ENCODE measurements at places on chromosomes 7 and 10.

- no peak for DNase-seq
Observed at GRCh38 chr7:141557360-141557759, 6.2 kb downstream of the AGK start.

DNA sequence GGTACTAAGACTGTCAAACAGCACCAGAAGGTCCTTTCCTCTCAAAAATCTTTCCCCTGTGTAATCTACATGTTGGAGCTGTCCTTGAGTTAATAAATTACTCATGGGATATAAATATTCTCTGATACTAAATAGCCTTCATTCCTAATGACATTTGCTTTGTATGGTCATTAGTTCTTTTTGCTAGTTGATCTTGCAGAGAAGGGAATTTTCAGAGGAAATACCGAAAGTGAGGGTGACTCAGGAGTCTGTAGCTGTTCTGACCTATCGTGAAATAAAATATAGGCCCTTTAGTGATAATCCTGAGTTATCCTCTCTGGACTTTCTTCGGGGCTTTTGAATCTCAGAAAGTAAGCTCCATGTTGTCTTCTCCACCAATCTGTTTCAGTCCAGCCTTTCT is 19.4 kb upstream of the CLDN12 start:
- no peak for DNase-seq

- no peak for DNase-seq
Observed at GRCh38 chr10:61815496-61815895, 86.0 kb upstream of the ARID5B start.

DNA sequence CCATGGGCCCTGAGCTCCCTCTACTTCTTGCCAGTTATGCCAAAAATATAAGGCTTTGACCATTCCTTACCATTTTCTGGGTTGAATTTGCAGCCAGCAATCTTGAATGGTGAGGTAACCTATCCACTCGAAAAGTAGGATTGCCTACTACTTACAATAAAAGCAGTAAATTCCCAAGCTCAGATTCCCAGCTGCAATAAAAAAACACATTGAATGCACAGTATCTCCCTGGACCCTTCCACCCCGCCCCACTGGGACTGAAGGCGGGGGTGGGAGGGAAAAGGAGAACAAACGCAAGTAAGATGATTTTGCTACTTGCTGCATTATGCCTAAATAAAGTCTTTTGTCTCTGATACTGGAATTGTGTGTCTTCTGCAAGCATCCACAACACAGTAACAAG is 301.9 kb downstream of the HGF start:
- DNase-seq: no peak

DNA sequence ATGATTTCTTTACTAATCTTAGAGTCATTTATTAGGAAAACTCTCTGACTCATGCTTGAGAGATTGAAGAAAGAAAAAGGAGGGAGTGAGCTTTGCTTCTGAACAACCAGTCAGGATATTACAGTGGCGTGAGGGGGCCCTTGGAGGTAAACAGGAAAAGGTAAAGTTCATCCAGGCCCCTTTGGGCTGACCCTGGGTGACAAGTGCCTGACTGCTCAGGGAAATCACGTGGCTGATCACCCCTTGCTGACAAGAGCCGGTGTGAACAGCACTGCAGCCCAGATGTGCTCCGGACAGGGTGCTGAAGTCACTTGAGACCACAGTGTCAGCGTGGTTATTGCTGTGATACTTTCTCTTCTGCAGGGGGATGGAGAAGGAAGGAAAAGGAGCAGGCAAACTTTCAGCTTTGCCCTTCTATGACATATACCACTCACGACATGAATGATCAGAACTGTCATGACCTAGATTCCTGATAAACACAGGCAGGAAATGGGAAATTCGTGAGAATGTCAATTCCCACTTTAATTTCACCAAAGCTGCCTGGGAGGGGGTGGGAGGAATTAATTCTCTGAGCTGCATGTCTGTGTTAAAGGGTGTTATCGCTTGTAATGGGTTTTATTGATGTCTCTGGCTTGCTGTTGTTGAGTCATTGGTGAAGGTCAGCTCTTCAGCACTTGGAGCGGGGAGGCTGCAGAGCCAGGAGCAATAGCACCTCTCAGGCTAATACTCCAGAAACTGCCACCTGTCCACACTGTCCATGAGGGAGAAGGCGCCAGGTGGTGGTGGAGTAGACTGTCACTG is 139.8 kb upstream of the AOAH start:
- DNase-seq: no peak

DNA sequence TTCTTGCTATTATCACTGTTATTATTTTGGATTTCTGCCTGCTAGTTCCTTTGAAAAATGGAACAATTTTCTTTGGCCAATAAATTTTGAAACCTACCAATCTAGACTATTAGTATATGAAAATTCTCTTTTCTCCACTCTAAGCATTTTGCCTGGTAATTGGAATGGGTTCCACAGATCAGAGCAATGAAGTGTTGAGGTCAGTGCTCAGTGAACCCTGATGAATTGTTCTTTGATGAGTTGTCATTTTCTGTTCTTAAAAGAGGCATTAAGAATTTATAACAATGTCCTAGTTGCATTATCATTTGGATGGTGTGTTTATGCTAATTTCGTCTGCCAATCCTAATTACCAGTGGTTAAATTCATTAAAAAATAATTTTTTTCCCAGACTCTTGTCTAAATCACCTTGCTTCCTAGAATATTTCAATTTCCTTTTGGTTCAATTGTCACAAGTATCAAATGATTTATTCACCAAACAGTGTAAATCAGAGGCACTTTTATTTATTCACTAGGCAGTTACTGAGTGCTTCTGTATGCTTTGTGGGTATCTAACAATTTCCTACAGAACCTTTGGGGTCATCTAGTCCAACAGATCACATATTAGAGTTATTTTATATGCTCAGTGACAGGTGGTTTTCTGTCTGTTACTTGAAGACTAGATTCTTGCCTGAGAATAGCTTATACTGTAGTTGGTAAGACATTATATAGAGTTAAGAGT is 239.0 kb downstream of the DNAJB9 start:
- DNase-seq: no peak

DNA sequence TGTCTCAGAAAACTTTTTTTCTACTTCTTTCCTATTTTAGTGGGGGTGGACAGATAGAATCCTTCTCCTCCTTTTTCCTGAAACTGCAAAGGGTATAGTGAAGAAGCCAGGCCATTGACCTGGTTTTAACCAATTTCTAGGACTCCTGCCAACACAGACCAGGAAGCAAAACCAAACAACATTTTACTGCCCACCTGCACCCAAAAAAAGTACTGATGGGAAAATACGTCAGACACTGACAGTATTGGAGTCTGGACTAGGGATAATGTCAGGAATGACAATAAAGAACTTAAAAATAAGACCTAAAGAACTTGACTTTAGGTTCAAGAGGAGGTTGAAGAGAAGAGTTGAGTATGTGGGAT is 5.0 kb upstream of the STEAP4 start:
- no peak for DNase-seq

GRCh38 chr10:13862546-13863233 is 275.9 kb downstream of the PRPF18 start:
- DNase-seq: peak; percentile 4

DNA sequence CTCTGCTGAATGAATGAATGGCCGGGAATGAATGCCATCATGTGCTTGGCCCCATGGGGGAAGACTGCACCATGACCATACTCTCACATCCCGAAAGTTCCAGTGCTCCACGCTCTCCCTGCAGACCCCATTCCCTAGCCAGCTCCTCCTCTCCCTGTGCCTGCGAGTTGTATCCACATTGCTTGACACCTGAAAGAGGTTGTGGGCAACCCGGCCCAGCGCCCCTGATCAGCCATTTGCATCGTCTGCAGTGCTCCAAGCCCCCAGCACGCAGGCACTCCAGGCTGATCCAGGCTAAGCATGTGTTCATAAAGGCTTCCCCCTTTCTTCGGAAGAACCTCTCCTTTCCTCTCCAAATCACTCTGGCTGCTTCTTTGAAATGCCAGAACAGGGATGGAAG is 354.4 kb upstream of the MKI67 start:
- DNase-seq: no peak

GRCh38 chr10:76358743-76359395 is 927.4 kb downstream of the LRMDA start:
- no peak for DNase-seq

DNA sequence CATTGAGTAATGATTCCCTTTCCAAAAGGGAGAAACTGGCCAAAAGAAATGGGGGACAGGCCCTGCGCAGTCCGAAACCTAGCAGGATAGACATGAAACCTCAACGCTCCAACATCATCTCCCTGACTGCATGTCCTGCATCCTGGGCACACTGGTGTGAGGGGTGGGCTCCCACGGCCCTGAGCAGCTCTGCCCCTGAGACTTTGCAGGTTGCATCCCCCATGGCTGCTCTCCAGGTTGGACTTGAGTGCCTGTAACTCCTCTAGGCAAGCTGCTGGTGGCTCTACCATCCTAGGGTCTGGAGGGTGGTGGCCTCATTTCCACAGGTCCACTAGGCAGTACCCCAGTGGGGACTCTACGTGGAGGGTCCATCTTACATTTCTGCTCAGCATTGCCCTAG is 16.3 kb upstream of the CRYGN start:
- no peak for DNase-seq

DNA sequence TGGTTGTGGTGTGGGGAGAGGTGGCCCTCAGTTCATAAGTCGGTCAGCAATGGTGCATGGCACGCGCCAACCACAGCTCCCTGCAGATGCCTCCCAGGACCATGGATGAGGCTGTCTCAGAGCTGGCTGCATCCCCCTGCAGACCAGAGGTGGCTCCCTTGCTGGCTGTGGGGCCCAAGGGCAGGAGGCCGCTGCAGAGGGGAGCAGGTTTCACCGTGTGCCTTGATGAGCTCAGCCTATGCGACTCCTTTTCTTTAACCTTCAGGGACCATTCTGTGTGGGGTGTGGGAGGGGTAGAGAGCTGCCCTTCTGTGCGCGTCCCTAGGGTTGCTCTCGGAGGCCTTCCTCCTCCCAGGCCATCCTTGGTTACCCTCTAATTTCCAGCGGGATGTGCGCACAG is 152.4 kb downstream of the ACTR3B start:
- no peak for DNase-seq

DNA sequence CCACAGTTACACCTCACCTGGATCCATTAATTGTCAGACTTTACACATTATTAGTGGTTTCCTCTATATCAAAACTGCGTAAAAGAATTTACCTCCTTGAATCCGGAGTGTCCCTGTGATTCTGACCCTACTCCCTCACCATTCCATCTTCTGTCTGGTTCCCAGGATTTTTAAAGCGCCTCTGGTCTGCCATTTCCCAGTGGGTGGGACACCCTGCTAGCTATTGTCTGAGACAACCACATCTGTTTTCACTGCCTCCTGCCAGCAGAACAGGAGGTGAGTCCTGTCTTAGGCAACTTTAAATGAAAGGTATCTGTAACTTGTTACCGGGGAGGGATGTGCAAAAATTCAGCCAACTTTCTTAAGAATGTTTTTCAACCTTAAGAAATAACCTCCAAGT is 2.3 kb downstream of the MACROH2A2 start:
- no peak for DNase-seq

- no peak for DNase-seq
Observed at GRCh38 chr7:140972344-140972743, 42.4 kb downstream of the MRPS33 start.

GRCh38 chr10:80530816-80531215 is 6.9 kb upstream of the SH2D4B start:
- DNase-seq: peak; percentile 56
